Substantia nigra (tissue), 51 donors: ENCODE measurements at places on chromosomes 12 and 14.

DNA sequence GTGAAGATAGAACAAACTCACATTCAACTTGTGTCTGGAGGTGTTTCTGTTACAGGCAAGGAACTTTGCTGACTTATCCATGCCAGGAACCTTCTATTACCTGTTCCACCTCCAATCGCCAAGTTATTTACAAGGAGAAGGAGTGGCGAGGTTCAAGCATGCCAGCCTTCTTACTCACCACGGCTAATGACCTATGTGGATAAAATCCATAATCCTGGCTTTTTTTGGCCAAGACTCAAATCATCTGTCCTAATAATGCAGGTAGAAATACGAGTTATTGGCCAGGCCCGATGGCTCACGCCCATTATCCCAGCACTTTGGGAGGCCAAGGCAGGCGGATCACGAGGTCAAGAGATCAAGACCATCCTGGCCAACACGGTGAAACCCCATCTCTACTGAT is 241.6 kb downstream of the TMEM132D start:
- DNase-seq: no peak

GRCh38 chr12:102728506-102729242 is 188.4 kb downstream of the PAH start:
- no peak for DNase-seq

DNA sequence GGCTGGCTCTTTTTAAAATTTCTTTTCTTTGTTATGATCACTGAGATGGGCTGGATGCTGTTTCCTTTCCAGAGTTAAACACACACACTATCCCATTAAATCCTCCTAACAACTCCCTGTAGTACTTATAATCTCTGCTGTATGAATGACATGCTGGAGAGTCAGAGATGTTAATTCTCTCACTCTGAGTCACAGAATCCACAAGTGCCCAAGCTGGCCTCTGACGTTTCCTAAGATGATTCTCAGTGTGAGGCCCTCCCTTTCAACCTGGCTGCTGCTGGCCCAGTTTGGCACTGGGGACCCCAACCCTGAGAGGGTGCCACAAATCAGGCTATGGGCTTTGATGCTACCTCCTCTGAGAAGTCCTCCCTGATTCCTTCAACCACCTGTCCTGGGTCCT is 5.4 kb downstream of the NOS1 start:
- DNase-seq: no peak

DNA sequence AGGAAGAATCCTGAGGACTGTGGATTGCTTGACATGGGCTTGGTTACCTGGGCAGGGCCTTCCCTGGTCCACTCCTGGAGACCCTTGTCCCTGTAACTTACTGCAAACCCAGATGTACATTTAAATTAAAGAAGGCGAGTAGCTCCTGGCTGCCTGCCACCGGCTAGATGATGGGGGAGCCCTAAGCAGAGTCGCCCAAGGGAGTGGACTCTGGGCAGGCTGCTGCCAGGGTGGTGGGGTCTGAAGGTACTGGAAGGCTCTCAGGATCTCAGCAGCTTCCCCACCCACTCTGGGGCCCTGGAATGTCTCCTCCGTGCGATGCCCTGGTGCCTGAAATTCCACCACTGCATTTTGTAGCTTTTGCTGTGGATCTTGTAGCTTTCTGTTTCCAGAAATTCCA is 74.7 kb downstream of the FBXL14 start:
- DNase-seq: no peak
